ENCODE measurements at places on chromosomes 7 and 10.

GRCh38 chr10:93991596-93992284 is 2.0 kb upstream of the PLCE1 start:
- no peak for DNase-seq

DNA sequence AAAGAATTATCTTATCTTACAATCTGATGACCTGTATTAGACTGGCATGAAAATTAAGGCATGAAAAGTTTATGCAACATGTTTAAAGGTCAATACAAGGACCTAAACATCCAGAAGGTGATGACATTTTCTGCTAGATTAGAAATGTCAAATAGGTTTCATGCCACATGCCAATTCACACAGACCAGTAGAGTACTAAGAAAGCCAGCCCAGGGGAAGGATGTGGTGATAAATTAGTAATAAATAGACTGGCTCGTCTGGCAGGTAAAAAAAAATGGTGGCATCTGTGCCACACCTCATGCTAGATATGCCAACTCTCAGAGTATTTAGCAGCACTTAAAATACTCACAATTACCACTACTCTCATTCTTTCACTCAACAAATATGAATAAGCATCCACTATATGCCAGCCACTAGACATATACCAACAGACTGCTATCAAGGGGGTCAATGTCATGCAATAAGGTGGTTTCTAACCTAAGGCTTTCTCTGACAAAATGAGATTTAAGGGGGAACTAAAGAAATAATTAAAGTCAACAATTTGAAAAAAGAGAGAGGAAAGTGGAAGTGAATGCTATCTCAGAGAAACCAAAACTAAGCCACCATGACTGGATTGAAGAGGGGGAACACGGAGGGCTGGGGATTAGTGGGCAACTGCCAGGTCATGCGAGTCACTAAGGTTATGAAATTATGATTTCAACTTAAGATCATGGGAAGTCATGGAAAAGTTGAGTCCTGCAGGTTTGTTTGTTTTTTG is 83.5 kb downstream of the SGMS1 start:
- peak; percentile 62 for DNase-seq

DNA sequence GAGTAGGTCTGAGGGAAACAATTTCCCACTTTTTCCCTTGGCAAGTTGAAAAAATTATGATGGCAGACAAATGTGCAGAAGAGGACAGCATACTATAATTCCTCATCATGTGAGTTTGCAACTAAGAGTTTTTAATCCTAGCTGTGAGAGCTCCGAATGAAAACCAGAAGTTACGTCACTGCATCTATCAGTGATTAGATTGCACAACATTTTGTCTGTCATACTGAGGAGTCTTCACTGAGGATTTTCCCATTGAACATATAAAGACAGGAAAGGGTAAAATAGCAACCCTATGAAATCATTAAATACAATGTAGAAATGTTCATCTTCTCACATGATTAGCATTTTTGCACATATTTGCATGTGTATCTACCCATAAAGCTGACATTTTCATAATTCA is 45.8 kb downstream of the ZNF736 start:
- no peak for DNase-seq

DNA sequence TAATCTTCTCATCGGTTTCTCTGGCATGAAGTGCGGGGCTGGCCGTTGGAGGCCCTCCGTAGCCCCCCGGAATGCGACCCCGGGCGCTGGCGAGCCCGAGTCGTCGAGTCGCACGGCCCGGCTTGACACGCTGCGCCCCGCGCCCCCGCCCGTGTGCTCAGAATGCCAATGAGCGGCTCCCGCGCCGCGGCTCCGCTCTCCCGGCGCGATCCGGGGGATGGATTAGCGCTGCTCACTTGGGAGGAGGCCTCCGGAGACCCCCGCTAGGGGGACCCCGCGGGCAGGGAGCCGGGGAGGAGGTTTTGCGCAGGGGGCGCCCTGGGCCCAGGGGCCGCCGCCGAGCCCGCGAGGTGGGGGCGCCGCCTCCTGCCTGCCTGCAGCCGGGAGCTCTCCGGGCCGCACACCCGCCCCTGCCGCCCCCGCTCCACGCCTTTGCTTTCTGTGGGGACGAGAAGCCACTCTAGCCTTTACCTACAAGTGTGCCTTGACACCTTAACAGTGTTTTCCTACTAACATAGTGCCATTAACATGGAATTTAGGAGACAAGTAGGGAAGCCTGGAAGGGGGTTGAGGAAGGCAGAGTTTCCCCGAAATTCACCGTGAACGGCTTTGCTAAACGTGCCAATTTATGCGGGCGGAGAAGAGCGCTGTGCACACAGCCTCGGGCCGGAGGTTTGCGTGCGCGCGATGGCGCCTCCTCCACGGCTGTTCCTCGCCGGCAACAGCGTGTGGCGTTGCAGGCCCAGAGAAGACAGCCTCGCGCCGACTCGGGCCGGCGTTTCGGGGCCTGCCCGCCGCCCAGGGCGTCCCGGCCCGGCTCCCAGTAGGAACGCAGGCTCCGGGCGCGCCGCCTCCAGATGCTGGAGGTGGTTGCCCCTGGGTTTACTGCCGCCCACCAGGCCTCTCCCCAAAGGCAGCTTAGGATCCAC is 7.1 kb downstream of the SHH start:
- no peak for DNase-seq

GRCh38 chr7:116963234-116963633 is 9.9 kb downstream of the ST7 start:
- no peak for DNase-seq

- no peak for DNase-seq
Measured at GRCh38 chr10:30877111-30877510, 154.6 kb downstream of the ZNF438 start.

- no peak for DNase-seq
Measured at GRCh38 chr10:34959321-34959720, 130.8 kb downstream of the CUL2 start.

DNA sequence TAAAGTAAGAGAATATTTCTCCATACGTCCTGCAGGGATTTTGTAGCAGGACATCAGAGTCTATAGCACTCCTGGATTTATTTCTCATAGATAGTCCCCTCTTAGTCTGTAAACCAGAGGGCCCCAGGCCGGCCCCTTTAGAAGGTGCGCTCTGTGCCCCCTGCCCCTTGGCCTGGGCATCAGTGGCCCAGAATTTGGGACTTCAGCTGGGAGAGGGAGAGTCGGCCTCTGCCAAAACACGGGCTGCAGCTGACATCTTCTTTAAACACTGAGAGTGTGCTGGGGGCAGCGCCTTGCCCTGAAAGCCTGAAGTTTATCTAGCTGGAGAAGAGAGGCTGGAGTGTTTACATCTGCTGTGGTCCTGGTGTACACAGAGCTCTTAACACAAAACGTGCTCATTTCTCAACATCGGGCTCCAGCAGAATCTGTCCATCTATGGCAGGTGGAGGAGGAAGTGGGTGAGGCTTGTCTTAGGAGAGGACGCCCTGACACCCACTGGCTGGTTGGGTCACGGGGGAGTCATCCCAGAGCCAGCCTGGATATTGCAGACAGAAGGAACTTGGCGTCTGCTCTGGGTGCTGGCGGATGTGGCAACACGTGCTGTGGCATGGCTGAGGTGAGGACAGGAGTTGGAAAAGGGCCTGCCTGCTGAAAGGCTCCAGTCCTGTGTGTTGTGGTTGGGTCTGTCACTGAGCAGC is 5.0 kb upstream of the TACR2 start:
- DNase-seq, result no peak
